SW 1271 (cell line): ENCODE measurements at places on chromosomes 1 and 21.

GRCh38 chr21:14707511-14708020 lies 161.5 kb upstream of the SAMSN1 start:
- DNase-seq, result no peak

- no peak for DNase-seq
Measured at GRCh38 chr21:38659936-38660332, 145.8 kb upstream of the ETS2 start.

- DNase-seq, result no peak
Measured at GRCh38 chr1:74623716-74624115, 49.9 kb downstream of the ERICH3 start.

DNA sequence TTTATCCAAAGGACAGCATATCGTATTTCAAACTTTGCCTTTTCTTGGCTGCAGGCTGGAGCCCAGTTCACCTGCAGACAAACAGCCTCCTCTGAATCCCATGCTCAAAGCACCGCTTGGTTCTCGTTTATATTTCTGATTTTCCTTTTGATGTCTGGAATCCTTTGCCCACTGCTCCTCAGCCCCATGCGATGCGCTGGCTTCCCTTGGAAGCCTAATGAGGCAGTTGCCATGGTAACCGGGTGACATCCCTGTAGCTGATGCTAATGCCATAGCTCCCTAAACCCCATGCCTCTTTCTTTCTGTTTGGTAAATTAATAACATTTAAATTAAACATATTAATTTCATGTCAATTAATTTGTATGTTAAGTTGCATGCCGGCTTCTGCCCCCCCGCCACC lies 327.1 kb downstream of the PRDM2 start:
- DNase-seq, result no peak

DNA sequence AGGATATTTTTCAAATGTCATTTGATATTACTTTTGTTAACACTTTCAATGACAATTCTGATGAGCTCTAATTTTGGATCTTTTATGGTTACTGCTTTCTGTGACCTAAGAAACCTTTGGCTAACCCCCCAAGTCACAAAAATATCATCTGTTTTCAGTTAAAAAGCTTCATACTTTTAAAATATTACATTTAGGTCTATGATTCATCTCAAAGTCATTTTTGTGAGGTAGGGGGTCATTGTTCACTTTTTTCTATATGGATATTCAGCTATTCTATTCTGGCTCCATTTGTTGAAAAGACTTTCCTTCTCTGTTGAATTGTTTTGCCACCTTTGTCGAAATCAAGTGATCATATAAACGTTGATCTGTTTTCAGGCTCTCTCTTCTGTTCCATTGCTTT lies 44.8 kb downstream of the UCHL5 start:
- no peak for DNase-seq

DNA sequence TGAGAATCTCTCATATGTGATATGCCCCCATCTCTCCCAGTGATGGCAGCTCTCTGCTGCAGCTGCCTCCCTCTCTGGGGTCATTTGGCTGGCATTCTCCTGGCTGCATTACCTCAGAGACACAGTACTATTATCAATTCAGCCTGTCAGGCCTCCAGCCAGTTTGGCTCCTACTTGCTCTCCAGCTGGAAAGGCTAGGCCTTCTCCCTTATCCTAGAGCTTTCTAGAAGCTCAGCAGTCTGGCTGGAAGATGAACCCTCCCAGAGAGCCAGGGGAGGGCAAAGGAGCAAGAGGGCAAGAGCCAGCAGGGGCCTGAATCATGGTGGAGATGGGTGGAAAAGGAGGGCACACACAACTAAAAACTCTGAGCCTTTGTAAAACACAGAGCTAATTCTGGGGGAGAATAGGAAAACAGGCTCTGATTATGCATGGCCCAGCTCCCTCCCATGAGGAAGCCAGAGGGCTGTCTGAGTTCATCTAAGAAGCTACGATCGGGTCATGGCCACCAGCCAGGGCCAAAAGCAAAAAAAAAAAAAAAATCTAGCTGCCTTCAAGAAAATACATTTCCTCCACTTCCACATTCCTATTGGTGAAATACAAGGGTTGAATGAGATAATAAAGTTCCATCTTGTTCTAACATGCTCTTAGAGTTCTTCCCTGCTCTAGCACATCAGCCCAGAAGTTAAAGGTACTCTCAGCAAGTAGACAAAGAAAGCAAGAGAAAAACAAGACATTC lies 8.8 kb downstream of the LAMB3 start:
- no peak for DNase-seq

DNA sequence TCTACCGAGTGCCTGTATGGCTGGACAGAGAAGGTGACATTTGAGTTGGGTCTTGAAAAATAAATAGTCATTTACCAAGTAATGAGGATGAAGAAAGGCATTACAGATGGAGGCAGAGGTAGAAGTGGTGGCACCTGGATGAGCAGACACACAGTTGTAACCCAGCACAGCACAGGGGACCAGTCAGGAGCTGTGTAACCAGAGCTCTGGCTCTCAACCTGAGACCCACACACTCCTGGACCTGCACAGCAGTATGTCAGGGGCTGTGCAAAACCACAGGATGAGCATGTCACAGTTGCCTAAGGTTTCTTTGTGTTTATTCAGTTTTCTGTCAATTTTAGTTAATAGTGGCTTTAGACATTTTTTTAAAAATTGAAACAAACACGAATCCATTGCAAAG lies 11.3 kb upstream of the MCOLN3 start:
- DNase-seq, result no peak

DNA sequence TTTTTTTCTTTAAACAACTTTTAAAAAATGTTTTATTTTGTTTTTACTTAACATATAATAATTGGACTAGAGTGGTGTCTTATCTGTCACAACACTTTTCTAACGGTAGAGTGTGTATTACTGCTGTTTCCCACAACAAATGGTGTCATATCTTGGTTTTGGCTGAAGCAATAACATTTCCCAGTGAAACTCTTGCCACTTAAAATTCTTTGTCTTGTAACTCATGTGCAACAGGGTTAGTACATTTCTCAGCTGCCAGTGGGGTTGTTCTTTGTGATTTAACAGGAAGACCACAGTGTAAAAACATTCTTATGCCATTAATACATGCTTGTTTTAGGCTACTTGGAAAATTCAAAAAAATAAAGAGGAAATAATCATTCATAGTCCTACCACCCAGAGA lies 43.5 kb downstream of the ALPL start:
- DNase-seq, result no peak

GRCh38 chr1:4784761-4785160 lies 130.4 kb downstream of the AJAP1 start:
- DNase-seq, result no peak

- DNase-seq, result no peak
Measured at GRCh38 chr1:165053351-165053750, 303.2 kb downstream of the LMX1A start.

DNA sequence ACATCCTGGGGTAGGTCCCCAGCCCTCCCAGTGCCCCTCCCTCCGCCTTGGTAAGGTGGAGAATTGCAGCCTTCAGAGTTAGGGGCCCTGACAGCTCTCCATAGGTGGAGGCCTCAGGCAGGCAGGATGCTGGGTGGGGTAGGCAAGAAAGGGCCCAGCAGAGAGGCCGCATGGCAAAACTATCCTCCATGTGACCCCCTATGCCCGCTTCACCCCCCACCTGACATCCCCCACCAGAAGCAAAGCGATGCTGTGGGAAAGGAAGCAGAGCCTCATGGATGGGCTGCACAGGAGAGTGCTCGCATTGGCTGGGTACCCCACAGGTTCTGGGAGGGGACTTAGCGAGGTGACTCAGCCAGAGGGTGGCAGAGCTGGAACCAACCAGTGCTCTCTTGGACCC lies 1.6 kb downstream of the S100A9 start:
- no peak for DNase-seq

DNA sequence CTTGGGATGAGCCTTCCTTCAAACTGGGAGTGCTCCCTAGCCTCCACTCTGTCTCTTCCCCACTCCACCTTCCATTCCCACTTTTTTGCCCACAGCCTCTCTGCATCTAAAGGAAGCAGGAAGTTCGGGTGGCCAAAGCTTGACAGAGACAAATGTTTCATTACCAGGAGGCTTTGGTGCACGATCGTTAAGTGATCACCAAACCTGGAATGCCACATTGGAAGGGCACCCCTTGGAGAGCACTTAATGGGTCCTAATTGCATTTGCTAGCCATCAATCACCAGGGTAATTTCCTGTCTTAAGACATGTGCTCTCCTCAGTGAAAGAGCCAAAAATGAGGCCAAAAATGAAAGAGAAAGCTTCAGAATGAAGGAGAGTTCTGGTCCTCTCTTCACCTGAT lies 206.5 kb downstream of the TNR start:
- DNase-seq, result no peak
